RKO (cell line): ENCODE measurements at places on chromosomes 6 and 20.

DNA sequence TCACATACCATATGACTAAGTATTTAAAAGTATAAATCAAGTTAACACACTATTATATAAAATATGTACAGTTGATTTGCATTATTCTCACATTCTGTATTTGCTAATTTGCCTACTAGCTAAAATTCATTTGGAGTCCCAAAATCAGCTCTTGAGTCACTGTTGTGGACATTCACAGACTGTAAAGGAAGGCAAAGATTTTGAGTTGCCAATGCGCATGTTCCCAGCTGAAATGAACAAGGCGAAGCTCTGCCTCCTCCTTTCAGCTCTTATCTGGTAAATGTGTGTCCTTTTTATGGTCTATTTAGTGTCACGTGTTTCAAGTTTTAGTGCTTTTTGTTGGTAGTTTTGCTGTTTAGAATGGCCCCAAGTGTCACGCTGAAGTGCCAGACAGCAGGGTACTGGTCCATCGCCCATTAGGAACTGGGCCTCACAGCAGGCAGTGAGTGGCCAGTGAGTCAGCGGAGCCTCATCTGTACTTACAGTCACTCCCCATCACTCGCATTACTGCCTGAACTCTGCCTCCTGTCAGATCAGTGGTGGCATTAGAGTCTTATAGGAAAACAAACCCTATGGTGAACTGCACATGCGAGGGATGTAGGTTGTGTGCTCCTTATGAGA lies 87.2 kb upstream of the ADTRP start:
- DNase-seq = peak; percentile 70

DNA sequence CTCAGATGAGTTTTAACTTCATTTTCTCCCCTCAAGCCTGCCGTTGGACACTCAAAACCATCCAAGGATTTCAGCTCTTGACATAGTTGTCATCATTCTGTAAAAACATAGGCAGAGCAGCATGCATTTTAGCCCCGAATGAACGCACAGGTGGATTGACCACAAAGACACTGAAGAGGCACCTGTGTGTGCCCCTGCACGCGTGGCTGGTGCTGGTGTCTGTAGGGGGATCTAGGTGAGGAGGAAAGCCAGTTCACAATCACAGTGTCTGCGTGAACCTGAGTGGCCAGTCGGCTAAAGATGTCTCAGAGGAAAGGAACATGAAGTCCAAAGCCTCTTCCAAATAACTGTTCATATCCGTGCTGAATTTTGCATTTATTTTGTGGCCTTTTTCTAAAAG lies 309.2 kb downstream of the QKI start:
- no peak for DNase-seq

GRCh38 chr20:63628246-63628975 lies 1.5 kb upstream of the GMEB2 start:
- peak; percentile 93 for DNase-seq

GRCh38 chr6:4727217-4727616 lies 49.0 kb upstream of the CDYL start:
- DNase-seq = no peak

DNA sequence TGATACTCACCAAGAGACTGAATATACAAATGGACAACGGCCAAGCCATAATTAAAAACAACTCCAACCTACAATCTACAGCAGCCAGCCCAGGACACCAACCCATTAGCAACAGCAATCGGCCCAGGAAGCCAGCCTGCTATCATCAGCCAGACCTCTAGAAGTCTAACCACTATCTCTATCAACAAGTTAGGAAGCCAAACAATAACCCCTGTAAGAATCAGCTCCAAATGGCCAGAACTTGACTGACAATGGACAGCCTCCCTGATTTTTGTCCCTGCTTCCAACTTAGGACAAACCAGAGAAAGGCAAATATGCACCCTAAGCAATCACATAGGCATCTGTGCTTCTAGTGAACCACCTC lies 511.8 kb upstream of the JARID2 start:
- no peak for DNase-seq

- DNase-seq = no peak
Measured at GRCh38 chr6:33424855-33425667, 5.2 kb downstream of the SYNGAP1 start.

GRCh38 chr6:147255948-147256674 lies 51.9 kb downstream of the STXBP5 start:
- DNase-seq = no peak

GRCh38 chr6:30836431-30836866 lies 47.9 kb upstream of the DDR1 start:
- no peak for DNase-seq

GRCh38 chr6:135191508-135192255 lies 10.6 kb downstream of the MYB start:
- DNase-seq = no peak

- peak; percentile 8 for DNase-seq
Measured at GRCh38 chr20:13953227-13953626, 37.2 kb downstream of the SEL1L2 start.

DNA sequence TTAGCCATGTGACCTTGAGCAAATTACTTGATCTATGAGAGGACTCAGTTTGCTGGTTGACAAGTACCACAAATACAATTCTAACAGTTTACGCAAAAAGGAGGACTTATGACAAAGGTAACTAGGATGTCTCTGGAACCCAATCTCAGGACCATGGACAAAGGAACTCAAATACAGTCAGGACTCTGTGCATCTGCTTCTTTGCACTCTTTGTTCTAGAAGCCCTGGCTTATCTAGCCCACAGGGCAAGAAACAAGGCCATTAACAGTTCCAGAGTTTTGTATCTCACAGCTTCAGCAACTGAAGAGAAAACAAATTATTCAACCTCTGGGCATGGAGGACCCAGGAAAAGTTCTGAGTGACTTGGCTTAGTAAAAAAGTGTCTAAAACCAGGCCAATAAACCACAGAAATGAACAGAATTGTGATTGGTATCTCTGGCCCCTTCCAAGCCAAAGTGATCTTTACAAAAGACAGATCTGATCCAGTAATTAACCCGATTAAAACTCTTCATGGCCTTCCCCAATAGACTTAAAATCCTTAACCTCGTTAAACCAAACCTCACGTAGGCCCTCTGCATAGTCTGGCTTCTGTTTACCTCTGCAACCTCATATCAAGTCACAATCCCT lies 5.9 kb downstream of the WASF1 start:
- peak; percentile 16 for DNase-seq

- DNase-seq = no peak
Measured at GRCh38 chr6:34970957-34971356, 81.9 kb downstream of the ANKS1A start.

GRCh38 chr6:114862819-114863218 lies 520.0 kb upstream of the HS3ST5 start:
- DNase-seq = no peak

- DNase-seq = no peak
Measured at GRCh38 chr6:6723921-6724538, 135.5 kb downstream of the LY86 start.
